ENCODE measurements at places on chromosomes 2 and 18. TPM values are rescaled to one million over a fixed set of nuclear protein-coding genes. Genes with fewer than 3 reads are reported as not detected.

DNA sequence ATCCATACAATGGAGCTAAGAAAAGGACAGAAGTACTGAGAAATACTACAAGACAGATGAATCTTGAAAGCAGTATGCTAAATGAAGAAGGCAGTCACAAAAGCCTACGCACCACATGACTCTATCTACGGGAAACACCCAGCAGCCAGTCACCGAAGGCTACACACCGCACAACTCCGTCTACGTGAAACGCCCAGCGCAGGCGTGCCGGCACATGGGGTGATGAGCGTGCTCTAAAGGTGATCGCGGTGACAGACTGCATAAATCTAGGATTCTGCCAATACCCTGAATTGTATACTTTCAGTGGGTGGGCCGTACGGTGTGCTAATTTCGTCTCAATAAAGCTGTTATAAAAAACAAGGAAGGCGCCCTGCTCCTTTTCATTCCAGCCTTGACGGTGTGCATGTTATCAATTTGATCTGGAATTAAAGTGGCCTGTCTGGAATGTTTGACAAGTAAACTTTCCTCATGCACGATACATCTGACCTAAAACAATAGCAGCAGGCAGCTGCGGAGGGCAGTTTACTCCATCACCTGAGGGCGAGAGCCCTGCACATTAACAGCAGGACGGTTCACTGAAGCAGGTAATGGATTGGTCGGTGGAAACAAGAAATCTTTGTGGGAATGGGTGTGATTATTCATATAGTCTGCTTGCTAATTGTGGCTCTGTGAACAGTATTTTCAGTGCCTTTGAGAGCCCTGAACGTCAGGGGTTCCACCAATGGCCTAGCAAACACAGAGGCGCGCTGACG, 86.2 kb upstream of the SALL3 start:
- no peak overlapping the region for H3K27ac ChIP-seq
- H3K27me3 ChIP-seq: peaks cover 69% of the 10 kb centered on the region
- no peak overlapping the region for H3K4me3 ChIP-seq
- H3K4me1 ChIP-seq: no peaks in the 10 kb centered on the region
- H3K36me3 ChIP-seq: no peaks in the 10 kb centered on the region

DNA sequence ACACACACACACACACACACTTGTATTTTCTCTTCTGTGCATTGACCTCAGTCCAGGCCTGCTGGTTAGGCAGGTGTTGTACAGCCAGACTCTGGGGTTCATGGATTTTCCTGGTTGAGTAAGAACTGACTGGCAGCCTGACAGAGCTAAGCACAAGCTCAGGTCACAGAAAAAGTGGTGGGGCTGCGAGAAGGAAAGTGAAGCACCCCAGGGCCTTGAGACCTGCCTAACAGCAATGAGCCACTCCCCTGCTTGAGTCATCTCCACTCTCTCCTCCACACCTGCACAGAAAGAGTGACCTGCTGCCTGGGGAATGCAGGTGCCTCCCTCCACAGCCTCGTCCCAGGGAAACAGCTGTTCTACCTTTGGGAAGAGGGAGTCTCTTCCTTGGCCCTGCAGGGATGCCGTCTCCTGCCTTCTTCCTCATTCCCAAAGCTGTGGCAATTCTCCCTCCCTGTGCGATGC, 91.4 kb upstream of the LGALSL start:
- no peaks in the 10 kb centered on the region for H3K27me3 ChIP-seq
- H3K4me1 ChIP-seq: peaks cover 55% of the 10 kb centered on the region
- H3K36me3 ChIP-seq: no peaks in the 10 kb centered on the region
- H3K4me3 ChIP-seq: no peak overlapping the region
- DNase-seq: peak; percentile 93

DNA sequence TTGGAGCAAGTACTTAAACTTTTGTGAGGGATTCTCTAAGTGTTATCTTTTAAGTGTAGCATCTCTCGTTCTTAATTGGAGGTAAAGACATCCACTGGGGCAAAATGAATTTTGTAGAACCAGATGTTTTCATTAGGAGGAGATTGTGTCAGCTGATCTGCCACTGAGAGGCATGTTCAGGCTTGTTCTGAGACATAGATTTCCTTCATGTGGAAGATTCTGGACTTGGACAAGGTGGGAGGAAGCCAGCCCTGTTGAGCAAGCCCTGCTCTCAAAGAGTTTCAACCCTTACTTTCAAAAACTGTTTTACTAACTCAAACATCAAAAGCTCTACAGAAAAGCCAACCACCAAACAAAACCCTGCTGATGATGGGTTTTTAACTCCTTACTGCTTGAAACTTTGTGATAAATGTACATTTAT, 6.5 kb downstream of the MAP4K4 start:
- no peaks in the 10 kb centered on the region for H3K27me3 ChIP-seq
- no peak overlapping the region for H3K27ac ChIP-seq
- no peak for DNase-seq
- H3K36me3 ChIP-seq: peaks cover 49% of the 10 kb centered on the region

NOL4 gene
- total RNA-seq: not detected
